T-helper 17 cell (primary cell): ENCODE measurements at places on chromosomes 1 and 21.

GRCh38 chr1:160797271-160797709, 1.3 kb downstream of the LY9 start:
- H3K27me3 ChIP-seq = no peaks in the 10 kb centered on the region
- H3K4me3 ChIP-seq = peak overlapping the region; percentile 95
- H3K4me1 ChIP-seq = peaks cover 60% of the 10 kb centered on the region
- H3K36me3 ChIP-seq = peaks cover 7% of the 10 kb centered on the region
- H3K27ac ChIP-seq = peak overlapping the region; percentile 98
- no peak for DNase-seq

GRCh38 chr1:24093732-24094131, 18.2 kb downstream of the MYOM3 start:
- no peak overlapping the region for H3K4me3 ChIP-seq
- H3K27me3 ChIP-seq = peaks cover 33% of the 10 kb centered on the region
- H3K4me1 ChIP-seq = no peaks in the 10 kb centered on the region
- no peak for DNase-seq

GRCh38 chr1:36924282-36924811, 110.0 kb downstream of the GRIK3 start:
- no peak for DNase-seq
- peaks cover 17% of the 10 kb centered on the region for H3K27me3 ChIP-seq
- no peaks in the 10 kb centered on the region for H3K4me1 ChIP-seq

GRCh38 chr1:64933296-64934070, 32.9 kb downstream of the JAK1 start:
- H3K4me3 ChIP-seq = peak overlapping the region; percentile 61
- H3K27ac ChIP-seq = peak overlapping the region; percentile 80
- H3K27me3 ChIP-seq = no peaks in the 10 kb centered on the region
- H3K4me1 ChIP-seq = peaks cover 58% of the 10 kb centered on the region
- DNase-seq = no peak
- no peaks in the 10 kb centered on the region for H3K36me3 ChIP-seq
